Activated CD4-positive, alpha-beta memory T cell treated with anti-CD3 and anti-CD28 coated beads for 36 hours (primary cell): ENCODE measurements at places on chromosomes 3 and 15.

GRCh38 chr3:156808025-156808424 is 18.1 kb upstream of the LEKR1 start:
- DNase-seq, result no peak

DNA sequence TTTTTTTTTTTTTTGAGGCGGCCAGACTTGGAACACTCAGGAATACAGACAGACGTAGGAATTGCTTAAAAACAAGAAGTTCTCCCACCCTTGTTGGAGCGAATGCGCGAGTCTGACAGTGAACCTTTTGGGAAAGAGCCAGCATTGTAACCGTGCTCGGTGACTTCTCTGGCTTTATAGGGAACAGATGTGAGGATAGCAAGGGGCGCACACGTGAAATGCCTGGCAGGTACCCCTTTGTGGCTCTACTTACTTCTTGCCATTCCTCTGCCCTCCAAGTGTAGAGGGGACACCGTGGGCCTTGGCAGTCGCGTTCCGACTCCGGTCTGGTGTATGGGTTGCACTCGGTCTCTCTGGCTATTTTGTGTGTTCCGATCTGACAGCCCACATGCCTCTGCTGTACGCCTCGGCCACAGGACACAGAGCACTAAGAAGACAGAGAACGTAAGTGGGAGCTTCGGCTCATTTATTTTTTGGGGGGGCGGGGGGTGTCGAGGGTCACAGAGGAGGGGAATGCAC is 126.4 kb downstream of the ADAMTS9 start:
- no peak for DNase-seq

GRCh38 chr3:124559846-124560574 is 170.2 kb upstream of the UMPS start:
- DNase-seq, result peak; percentile 74

DNA sequence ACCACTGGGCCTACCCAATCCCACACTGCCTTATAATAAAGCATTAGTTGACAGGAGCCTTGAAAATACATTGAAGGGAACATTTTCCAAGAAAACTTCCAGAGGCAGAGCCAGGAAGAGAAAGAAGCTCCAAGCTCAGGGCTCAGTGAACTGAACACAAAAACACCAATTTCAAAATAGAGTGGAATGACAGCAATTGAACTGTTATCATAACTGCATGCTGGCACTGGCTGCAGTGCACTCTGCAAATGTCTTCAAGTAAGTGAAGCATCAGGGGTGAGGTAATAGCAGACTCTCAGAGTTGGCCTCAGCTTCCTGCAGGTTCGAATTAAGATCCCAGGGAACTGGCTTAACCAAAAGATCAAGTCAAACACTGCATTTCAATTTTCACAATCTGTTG is 388.0 kb upstream of the WNT5A start:
- no peak for DNase-seq

DNA sequence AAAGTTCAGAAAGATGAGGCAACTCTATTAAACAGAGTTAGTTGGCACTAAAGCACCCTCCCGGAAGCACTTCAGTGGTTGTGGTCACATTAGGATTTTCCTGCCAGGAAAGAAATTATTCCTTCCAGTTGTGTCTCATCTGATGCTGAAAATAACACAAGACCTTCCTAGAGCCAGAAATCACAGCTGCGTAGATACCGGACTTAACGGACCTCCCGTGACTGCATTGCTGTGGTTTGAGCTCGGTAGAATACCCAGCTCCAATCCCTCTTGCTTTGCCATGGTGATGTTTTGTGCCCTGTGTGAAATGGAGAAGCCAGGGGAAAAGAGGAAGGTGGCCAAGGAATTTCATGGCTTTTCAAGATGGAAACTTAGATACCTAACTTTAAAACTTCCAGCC is 215.0 kb upstream of the IGF1R start:
- DNase-seq, result no peak

DNA sequence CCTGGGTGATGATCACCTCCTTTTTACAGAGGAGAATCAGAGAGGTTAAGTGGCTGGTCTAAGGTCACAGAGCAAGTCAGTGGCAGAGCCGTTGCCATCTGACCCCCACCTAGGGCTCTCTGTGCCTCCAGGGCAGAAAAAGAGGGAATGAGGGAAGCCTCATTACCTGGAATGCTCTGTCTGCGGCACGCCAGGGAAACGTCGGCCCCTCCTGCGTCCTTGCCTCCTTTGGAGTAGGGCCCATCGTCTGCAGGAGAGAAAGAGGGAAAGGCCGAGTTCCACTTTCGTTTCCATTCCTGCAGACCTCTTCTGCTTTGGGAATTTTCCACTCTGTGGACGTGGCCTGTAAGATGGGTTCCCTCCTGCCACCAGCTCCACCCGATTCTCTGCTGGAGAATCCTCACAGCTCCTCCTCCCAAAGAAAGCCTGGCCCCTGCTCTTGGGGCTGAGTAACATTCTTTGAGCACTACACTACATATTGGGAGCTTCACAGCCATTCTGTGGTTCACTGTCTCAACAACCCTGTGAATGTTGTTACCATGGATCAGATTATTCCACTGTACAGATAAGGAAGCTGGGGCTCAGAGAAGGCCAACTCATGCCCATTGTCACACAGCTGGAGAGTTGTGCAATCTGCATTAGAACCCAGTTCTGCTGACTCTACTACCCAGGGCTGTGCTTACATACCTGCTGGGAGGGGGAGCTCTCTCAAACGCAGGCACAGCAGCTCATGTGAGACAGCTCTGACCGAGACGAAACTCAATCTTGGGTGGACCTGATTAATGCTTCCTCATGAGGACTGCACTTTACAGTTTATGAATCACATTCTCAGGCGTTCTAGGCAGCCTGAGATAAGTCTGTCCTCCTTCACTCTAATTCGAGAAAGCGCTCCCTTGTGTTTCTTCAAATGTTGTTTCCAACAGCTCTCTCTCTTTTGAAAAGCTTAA is 14.2 kb downstream of the GRIP2 start:
- peak; percentile 29 for DNase-seq
